ENCODE measurements at places on chromosomes 3 and 15. TPM values are rescaled to one million over a fixed set of nuclear protein-coding genes. Genes with fewer than 3 reads are reported as not detected.

Gene CYP1A2
- not detected for total RNA-seq

- DNase-seq, result peak; percentile 61
Observed at GRCh38 chr3:177357352-177358090, 160.2 kb upstream of the TBL1XR1 start.

DNA sequence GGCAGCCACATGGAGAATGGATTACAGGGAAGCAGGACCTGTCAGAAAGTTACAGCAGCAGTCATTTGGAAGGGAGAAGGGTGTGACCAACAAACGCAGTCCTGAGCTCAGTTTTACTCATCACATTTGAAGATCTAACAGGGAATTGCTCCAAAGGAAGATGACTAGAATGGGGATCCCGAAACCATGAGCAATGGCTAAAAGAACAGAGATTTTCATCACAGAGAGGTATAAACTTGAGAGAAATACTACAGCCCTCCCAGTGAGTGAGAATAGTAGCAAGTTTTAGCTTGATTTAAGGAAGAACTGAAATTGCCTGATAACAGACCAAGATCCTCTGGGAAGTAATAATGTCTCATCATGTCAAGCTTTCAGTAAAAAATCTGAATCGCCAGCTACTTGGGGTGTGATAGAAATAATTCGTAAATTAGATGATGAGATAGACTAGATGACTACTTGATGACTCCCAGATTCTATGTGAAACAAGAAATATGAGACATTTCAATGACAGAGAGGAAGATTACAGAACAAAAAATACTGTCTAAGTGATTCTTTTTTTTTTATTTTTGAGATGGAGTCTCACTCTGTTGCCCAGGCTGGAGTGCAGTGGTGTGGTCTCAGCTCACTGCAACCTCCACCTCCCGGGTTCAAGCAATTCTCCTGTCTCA lies 16.9 kb downstream of the CD47 start:
- no peak for DNase-seq

- DNase-seq, result no peak
Observed at GRCh38 chr3:187571701-187572100, 98.5 kb downstream of the SST start.

- no peak for DNase-seq
Observed at GRCh38 chr3:154421083-154421482, 8.9 kb downstream of the GPR149 start.

Gene TTLL13
- total RNA-seq, result not detected

DNA sequence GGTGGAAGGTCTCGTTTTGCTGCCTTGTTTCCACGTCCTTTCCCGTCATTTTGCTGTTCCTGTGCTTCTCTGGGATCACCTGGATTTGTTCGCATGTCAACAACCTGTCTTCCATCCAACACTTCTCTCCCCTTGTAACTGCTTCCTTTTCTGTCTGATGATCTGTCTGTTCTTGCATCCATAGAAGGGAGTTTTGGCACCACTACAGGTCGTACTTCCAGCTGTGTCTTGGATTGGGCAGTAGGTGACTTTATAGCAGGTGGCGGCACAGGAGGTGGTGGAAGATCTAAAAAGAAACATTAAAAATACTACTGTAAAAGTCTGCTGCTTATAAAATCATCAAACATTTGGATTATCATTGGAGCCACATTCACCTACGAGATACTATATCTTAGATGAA lies 1161.0 kb downstream of the ROBO1 start:
- DNase-seq, result no peak
